ENCODE measurements at places on chromosomes 3 and 15. TPM values are rescaled to one million over a fixed set of nuclear protein-coding genes. Genes with fewer than 3 reads are reported as not detected.

SMAD6 gene
- not detected for total RNA-seq

GOLIM4 gene
- total RNA-seq, result 21.5 TPM

TMEM212 gene
- not detected for total RNA-seq

CILP gene
- not detected for total RNA-seq

EFHB gene
- total RNA-seq, result 1.5 TPM

ZIC1 gene
- not detected for total RNA-seq

LSAMP gene
- not detected for total RNA-seq

IRAK2 gene
- 7.0 TPM for total RNA-seq

NAALADL2 gene
- 4.2 TPM for total RNA-seq

ARRDC4 gene
- total RNA-seq, result 39.8 TPM

CCDC66 gene
- total RNA-seq, result 28.6 TPM

AMOTL2 gene
- total RNA-seq, result 137 TPM

GOLGA6A gene
- total RNA-seq, result not detected

SH3GL3 gene
- 0.19 TPM for total RNA-seq

GPR62 gene
- not detected for total RNA-seq

SYNM gene
- total RNA-seq, result 0.12 TPM

XCR1 gene
- total RNA-seq, result not detected

GASK1A gene
- not detected for total RNA-seq

TM2D3 gene
- total RNA-seq, result 26.2 TPM

GPR15 gene
- total RNA-seq, result not detected

AADACL2 gene
- not detected for total RNA-seq

ATP13A4 gene
- not detected for total RNA-seq

CDCP1 gene
- 180 TPM for total RNA-seq

SCN5A gene
- not detected for total RNA-seq

CCDC33 gene
- total RNA-seq, result not detected

FBXW12 gene
- total RNA-seq, result not detected

TTC23 gene
- total RNA-seq, result 15.1 TPM

SLC12A8 gene
- 8.5 TPM for total RNA-seq

SPTBN5 gene
- 1.1 TPM for total RNA-seq

GP9 gene
- total RNA-seq, result not detected

ICE2 gene
- total RNA-seq, result 57.9 TPM

SECISBP2L gene
- total RNA-seq, result 19.6 TPM

PRR20G gene
- not detected for total RNA-seq

HGD gene
- 0.44 TPM for total RNA-seq

ROPN1 gene
- not detected for total RNA-seq

RBP2 gene
- not detected for total RNA-seq

ZNF660 gene
- total RNA-seq, result not detected

GUCA1C gene
- total RNA-seq, result not detected

GAP43 gene
- not detected for total RNA-seq

NEIL1 gene
- total RNA-seq, result 9.5 TPM
